ENCODE measurements at places on chromosomes 5 and 9.

GRCh38 chr5:96227957-96228356 is 205.1 kb downstream of the PCSK1 start:
- DNase-seq = no peak

GRCh38 chr9:96751815-96752214 is 26.1 kb downstream of the ZNF510 start:
- no peak for DNase-seq

DNA sequence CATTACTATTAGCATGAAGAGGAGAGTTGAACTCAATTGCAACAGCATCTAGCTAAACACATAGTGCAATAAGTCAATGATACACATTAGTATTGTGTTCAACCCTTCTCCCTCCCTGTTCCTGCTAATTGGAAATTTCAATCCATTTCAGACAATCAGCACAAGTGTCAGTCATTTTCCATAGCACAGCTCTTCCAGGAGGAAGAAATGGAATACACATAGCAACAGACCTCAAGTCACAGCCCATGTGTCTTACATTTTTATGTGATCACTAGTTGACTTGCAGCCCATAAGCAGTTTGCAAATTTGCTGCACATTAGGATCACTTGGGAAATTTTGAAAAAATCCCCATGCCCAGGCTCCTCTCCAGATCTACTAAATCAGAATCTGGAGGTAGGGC is 636.9 kb downstream of the TLE4 start:
- no peak for DNase-seq

DNA sequence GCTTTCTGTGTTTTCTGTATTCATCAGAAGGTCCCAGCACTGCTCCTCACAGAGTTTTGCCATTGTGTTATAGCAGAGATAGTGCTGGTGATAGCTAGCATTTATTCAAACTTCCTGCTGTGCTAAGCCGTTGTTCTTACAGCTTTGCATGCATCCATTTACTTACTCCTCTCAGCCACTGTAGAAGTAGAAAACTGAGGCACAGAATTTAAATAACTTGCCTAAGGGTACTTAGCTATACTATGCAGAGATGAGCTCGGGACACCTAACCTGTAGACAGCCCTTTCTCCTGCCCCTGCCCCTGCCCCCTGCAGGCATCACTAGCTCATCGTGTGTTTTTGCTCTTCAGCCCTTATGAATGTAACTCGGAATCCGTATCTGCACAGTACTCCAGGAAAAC is 227.6 kb downstream of the SAXO1 start:
- DNase-seq = no peak

DNA sequence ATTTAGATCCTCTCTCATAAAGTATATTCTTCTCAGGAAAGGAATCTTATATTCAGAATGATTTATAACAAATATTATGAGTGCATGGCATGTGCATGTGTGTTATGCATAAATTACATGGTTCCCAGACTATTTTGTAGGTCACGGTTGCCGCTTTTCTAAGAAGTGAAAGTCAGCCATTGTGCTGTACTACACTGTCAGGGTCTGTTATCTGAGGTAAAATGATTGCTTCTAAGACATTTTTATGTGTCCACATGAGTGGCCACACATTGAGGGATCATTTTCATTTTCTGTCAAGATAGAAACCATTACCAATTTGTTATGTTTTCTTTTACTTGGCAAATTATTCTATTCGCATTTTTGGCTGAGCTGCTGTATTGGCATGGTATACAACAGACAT is 210.8 kb downstream of the CWC27 start:
- DNase-seq = no peak

- DNase-seq = no peak
These were observed 114.0 kb downstream of the PIP5K1B start for GRCh38 chr9:68819065-68819464.

DNA sequence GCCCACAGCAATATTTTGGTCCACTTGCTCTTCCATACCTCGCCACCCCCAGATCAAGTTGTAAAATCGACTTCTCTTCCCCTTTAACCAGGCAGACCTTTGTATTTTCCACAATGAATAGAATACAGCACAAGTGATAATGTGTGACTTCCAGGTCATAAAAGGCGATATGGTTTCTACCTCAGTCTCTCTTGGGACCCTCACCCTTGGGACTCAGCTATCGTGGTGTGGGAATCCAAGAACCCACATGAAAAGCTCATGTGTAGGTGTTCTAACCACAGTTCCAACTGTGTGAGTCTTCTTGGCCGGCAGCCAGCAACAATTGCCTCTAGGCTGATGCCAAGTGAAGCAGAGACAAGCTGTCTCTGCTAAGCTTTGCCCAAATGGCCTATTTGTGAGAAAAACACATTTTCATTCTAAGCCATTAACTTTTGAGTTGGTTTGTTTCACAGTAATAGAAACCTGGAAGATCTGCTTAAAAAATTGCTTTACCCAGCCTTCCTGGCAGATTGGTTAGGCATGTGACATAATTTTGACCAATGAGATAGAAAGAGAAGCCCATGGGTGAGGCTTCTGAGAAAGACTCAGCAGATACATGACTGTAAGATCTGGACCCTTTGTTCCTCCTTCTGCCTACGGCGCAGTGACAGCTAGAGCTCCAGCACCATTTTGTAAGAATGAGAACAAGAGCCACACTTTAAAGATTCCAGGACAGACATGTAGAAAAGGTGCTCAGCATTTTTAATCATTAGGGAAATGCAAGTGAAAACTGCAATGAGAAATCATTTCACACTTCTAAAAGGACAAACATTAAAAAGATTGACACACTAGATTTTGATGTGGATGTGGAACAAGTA is 18.3 kb upstream of the MLLT3 start:
- peak; percentile 40 for DNase-seq

- no peak for DNase-seq
These were observed 88.8 kb downstream of the SREK1 start for GRCh38 chr5:66232706-66233445.

- DNase-seq = no peak
These were observed 442.2 kb upstream of the MPDZ start for GRCh38 chr9:13721481-13722235.

GRCh38 chr5:176711883-176712282 is 64.6 kb downstream of the TSPAN17 start:
- DNase-seq = no peak

Measured in T47D (cell line).